H1 (cell line): ENCODE measurements at places on chromosomes 16 and 17.

GRCh38 chr16:47731252-47731651 lies 270.1 kb downstream of the PHKB start:
- DNase-seq: no peak

DNA sequence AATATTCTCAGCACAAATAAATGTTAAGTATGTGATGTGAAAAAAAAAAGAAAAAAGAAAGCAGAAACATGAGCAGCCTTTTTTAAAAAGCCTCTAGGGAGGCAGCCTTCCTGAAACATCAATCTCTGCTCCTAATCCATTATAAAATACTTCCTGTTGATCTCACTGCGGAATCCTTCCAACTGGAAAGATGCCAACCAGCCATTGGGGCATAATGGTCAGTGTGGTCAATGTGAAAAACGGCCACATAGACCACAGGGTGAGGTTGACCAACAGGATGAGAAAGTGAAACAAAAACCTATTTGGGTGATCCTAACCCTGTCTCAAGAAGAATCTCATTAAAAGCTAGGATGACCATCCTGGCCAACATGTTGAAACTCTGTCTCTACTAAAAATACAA lies 26.1 kb upstream of the ABCA8 start:
- DNase-seq: no peak

DNA sequence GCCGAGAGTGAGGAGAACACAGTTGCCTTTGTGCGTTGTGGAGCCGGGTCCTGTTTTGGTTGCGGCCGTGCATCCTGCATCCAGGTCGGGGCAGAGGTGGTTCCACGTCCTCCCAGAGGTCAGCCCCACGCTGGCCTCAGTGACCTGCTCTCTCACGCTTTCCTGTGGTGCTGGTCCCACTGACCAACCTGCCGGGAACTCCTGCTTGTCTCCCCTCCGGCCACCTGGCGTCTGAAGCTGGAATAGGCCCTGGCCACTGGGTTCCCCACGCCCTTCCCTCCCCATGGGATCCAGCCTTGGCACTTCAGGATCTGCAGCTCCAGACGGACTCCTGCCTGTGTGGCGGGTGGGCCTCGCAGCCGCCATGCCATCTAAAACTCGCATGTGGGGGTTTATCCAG lies 85.5 kb upstream of the ZNF750 start:
- no peak for DNase-seq

- no peak for DNase-seq
Observed at GRCh38 chr16:25174285-25174684, 42.5 kb upstream of the AQP8 start.

GRCh38 chr16:49281843-49282642 lies 405 bp upstream of the CBLN1 start:
- DNase-seq: peak; percentile 96

DNA sequence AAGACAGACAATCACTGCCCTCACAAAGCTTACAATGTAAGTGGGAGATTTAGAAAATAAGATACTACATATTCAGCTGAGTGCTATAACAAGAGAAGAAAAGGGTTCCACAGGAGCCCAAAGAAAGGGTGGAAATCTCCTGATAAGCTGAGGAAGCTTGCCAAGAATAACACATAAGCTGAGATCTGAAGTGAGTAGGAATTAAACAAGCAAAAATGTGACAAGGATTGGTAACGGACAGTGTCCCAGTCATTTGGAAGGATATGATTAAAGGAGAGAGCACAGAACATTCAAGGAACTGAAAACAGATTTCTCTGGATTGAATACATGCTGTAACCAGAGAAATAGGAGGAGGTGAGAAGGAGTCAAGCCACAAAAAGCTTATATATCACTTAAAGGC lies 13.0 kb downstream of the CDYL2 start:
- DNase-seq: no peak

DNA sequence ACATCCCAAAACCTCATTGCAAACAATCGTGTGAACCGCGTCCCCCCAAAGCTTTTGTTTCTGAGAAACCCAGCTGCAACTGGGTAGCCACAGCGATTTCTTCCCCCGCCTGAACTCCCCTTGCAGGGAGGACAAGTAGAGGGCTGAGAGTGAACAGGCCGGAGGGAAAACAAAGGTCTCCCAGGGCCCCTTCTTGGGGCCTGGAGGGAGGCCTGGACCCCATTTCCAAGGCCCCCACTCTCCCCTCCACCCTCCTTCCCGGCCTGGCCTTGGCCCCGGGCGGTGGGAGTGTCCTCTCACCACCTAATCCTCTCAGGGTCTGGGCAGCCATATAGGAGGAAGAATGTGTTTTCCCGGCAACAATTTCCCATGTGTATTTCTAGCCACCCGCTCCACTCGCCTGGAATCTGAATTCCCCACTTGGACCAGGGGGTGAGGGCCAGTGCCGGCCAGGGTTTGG lies 2.6 kb downstream of the GLIS2 start:
- no peak for DNase-seq

GRCh38 chr16:1308036-1308976 lies 1.1 kb upstream of the UBE2I start:
- no peak for DNase-seq

- peak; percentile 58 for DNase-seq
Observed at GRCh38 chr16:26667307-26667706, 399.4 kb upstream of the C16orf82 start.

DNA sequence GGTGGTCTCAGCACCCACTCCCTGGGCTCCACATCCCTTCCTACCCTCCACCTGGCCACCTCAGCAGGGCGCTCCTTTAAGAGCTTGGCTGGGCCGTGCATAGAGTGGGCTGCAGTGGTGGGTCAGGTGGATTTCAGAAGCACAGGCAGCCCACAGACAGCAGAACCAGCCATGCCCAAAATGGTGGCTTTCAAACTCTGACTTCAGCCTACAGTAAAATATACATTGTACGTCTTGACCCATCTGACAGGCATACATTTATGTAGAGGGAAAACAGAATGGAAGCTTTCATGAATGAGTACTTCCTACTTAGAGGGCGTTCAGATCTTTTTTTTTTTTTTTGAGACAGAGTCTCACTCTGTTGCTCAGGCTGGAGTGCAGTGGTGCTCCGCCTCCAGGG lies 26.0 kb upstream of the LASP1NB start:
- no peak for DNase-seq

DNA sequence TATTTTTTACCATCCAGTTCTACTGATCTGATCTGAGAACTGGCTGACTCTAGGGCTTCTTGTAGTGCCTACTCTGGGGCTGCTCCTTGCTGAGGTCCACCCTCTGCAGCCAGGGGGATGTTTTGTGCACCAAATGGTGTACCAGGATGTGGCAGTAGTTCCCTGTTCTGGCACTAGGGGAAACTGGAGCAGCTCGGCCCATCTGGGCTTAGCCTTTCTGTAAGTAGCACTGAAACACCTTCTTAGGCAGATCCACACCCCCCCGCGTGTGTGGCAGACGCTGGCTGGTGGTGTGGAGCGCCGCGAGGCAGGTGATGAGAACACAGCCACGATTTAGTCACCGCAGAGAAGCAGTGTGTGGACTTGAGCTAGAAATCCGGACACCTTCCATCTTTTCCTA lies 17.0 kb downstream of the DUSP14 start:
- peak; percentile 47 for DNase-seq

- no peak for DNase-seq
Observed at GRCh38 chr16:72241930-72242329, 70.0 kb upstream of the PMFBP1 start.

GRCh38 chr16:73887911-73888310 lies 408.7 kb upstream of the PSMD7 start:
- DNase-seq: no peak

DNA sequence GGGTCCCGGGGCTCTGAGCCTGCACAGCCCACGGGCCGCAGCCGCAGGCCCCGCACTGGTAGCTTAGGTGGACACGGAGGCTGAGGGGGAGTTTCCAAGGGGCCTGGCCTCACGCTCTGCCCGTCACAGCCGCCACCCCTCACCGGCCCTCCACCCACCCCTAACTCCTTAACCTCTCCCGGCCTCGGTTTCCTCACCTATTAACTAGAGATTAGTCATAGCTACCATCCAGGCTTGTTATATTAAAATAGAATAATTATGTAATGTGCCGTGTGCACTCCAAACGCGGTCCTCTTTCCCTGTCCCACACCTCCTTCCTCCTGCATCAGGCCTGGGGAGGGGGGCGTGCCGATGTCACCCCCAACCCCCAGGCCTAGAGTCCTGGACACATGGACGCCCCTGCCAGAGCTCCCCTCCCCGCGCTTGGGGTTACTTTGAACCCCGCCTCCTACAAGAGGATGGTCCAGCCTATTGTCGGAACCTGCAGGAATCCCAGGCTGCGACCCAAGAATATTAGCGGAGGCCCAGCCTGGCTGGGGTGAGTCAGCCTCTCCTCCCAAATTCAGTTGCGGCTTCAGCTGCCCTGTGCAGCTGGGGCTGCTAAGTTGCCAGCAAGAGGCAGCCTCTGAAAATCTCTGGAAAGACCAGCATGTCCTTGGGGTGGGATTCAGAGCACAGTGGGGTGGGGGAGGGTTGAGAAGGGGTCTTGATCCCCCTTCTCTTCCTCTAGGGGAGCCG lies 17.3 kb downstream of the SOCS3 start:
- no peak for DNase-seq

- no peak for DNase-seq
Observed at GRCh38 chr17:27797390-27798091, 2.8 kb downstream of the NOS2 start.

GRCh38 chr17:69560987-69561441 lies 146.5 kb downstream of the MAP2K6 start:
- DNase-seq: no peak
